Foreskin keratinocyte (primary cell): ENCODE measurements at places on chromosomes 11 and 22. TPM values are rescaled to one million over a fixed set of nuclear protein-coding genes. Genes with fewer than 3 reads are reported as not detected.

The OR51A2 gene
- total RNA-seq, result not detected in 2 replicates

The SLC29A2 gene
- total RNA-seq, result 4.4 and 4.8 TPM in 2 replicates

The SAA4 gene
- total RNA-seq, result not detected in 2 replicates

The MYRF gene
- 0.10 and 0.18 TPM in 2 replicates for total RNA-seq

The MMP27 gene
- not detected in 2 replicates for total RNA-seq

The C22orf31 gene
- not detected in 2 replicates for total RNA-seq

The EFEMP2 gene
- total RNA-seq, result 12.3 and 16.4 TPM in 2 replicates

The BSX gene
- not detected in 2 replicates for total RNA-seq

The TUB gene
- 2.4 and 2.5 TPM in 2 replicates for total RNA-seq

The NXPE1 gene
- total RNA-seq, result not detected in 2 replicates

The NPAS4 gene
- total RNA-seq, result not detected in 2 replicates

The OR52E8 gene
- not detected in 2 replicates for total RNA-seq

The ANO1 gene
- 58.9 and 71.4 TPM in 2 replicates for total RNA-seq

The NCF4 gene
- not detected in 2 replicates for total RNA-seq

The GGTLC2 gene
- not detected in 2 replicates for total RNA-seq

The SPDYC gene
- total RNA-seq, result not detected in 2 replicates

The CASP5 gene
- not detected in 2 replicates for total RNA-seq

The CAVIN3 gene
- total RNA-seq, result 121 and 173 TPM in 2 replicates

The ESAM gene
- not detected in 2 replicates for total RNA-seq

The BDNF gene
- total RNA-seq, result 0.04 TPM in 1 of 2 replicates, not detected in the other

The NXPE2 gene
- not detected in 2 replicates for total RNA-seq

The ZNF280B gene
- total RNA-seq, result 1.2 and 1.3 TPM in 2 replicates

The MFRP gene
- total RNA-seq, result not detected in 2 replicates

The RFPL3 gene
- total RNA-seq, result not detected in 2 replicates

The NOX4 gene
- 0.10 TPM in 1 of 2 replicates, not detected in the other for total RNA-seq

The KCNJ1 gene
- 0.03 TPM in 1 of 2 replicates, not detected in the other for total RNA-seq

The OR51B5 gene
- not detected in 2 replicates for total RNA-seq

The CXCR5 gene
- total RNA-seq, result not detected in 2 replicates

The OR5A1 gene
- not detected in 2 replicates for total RNA-seq

The UVRAG gene
- 13.5 and 15.2 TPM in 2 replicates for total RNA-seq

The ATM gene
- total RNA-seq, result 21.9 and 24.1 TPM in 2 replicates

The PGA4 gene
- total RNA-seq, result not detected in 2 replicates

The SCN3B gene
- 0.04 TPM in 1 of 2 replicates, not detected in the other for total RNA-seq
